NCI-H524 treated with DMSO at 0.1 percent for 48 hours (cell line): ENCODE measurements at places on chromosomes 11 and 22.

GRCh38 chr11:4580124-4580523 lies 1.4 kb upstream of the OR52I2 start:
- DNase-seq: no peak

DNA sequence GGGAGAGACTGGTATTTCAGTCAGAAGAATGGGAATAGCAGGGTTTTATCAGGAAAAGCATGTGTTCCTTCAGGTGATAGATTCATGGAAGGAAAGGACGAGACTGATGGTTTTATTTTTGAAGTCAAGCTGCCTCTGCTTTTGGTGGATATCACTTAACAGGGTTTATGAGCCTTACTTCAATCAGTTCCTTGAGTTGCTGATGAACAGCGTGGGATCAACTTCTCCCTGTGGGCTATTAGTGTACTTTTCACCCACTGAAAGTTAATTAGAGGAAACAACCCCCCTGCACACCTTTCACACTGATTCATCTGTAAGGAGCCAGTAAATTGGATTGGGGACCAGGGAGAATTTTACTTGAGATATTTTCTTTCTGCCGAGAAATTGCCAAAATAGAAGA lies 479.0 kb downstream of the NELL1 start:
- no peak for DNase-seq

GRCh38 chr22:17629641-17630040 lies 1.1 kb upstream of the ATP6V1E1 start:
- no peak for DNase-seq

DNA sequence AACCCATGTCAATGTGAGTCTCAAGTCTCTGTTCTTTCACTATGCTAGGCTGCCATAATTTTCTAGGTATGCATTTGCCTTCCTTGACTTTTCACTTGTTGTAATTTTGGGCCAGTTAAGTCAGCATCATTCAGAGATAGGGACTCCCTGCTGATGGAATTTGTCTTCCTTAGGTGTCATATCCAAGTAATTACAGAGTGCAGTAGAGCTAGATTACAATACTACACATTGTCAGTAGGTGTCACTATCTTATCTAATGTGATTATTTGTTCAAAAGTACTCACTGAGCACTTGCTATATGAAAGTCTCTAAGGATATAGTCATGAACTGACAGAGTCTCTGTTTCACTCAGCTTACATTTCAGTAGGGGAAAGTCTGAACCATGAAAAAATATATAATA lies 25.0 kb upstream of the SYN3 start:
- no peak for DNase-seq

GRCh38 chr11:8415195-8415594 lies 151.5 kb upstream of the LMO1 start:
- DNase-seq: no peak

DNA sequence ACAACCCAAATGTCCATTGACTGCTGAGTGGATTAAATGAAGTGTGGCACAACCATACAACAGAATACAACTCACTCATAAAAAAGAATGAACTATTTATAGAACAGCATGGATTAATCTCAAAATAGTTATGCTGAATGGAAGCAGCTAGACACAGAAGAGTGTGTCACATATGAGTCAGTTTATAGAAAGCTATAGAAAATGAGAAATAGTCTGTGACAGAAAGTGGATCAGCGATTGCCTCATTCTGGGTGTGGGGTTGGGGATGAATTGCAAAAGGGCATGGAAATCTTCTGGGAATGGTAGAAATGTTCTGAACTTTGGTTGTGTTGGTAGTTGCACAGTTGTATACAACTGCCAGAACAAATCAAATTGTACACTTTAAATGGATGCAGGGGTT lies 37.4 kb downstream of the PRR5L start:
- DNase-seq: no peak

- no peak for DNase-seq
Measured at GRCh38 chr11:57349491-57350274, 11.5 kb downstream of the P2RX3 start.

DNA sequence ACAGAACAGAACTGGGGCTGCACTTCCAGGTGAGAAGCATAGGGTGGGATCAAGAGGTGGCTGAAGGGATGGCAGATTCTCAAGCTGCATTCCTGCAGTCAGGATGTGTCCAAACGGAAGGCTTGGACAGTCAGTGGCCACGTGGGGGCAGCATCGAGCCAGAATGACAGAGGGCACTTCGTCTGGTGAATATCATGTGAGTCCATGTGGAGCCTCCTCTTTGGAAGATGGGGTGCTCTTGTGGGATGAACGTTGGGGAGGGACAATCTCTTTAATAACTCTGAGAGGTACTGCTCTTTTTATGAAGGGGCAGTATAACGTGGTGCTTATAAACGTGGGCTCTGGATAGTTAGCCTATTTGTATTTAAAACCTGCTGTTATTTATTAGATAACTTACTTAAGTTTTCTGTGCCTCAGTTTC lies 154.9 kb upstream of the NAV2 start:
- DNase-seq: no peak
